Activated T-cell treated with anti-CD3 and anti-CD28 coated beads, Interleukin-2, amount 50 U/mL, for 4 hours (primary cell): ENCODE measurements at places on chromosomes 16 and 17. TPM values are rescaled to one million over a fixed set of nuclear protein-coding genes. Genes with fewer than 3 reads are reported as not detected.
A peak's percentile ranks its signal among the peaks of the same experiment; 100 is the strongest.

PTGES3L gene
- total RNA-seq: 0.30 TPM

- no peak for DNase-seq
These were observed 49.7 kb downstream of the TOX3 start for GRCh38 chr16:52497067-52497816.

GRCh38 chr16:31286421-31287032, 26.8 kb downstream of the ITGAM start:
- DNase-seq: no peak

DNA sequence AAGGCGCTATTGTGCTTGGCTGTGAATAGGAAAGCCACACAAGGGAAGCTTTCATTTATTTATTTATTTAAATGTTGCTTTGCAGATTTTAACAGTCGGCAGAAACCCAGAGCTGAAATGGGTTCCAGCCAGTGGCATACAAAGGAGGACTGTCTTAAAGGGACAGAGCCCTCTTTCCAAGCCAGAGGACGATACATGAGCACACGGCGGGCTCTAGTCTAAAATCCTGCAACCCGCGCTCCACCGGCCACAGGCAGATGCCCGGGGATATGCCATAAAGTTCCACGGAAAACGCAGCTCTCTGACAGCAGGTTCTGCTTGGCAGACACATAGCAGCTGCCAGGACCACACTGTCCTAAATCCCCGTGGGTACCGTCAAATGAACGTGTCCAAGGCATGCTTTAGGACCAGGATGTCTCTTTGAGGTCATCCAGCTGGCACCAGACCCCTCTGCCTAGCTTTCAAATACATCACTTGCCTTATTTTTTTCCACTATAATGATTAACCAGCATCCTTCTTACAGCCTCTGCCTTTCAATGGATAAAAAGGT, 64.6 kb downstream of the CYTH1 start:
- no peak for DNase-seq

GRCh38 chr17:57874434-57875289, 24.8 kb upstream of the MRPS23 start:
- DNase-seq: peak; percentile 22

- no peak for DNase-seq
These were observed 4.5 kb downstream of the LAT start for GRCh38 chr16:28989363-28989762.

GRCh38 chr17:19262650-19263631, 25.8 kb downstream of the EPN2 start:
- DNase-seq: no peak

CFAP119 gene
- 4.7 TPM for total RNA-seq

DNA sequence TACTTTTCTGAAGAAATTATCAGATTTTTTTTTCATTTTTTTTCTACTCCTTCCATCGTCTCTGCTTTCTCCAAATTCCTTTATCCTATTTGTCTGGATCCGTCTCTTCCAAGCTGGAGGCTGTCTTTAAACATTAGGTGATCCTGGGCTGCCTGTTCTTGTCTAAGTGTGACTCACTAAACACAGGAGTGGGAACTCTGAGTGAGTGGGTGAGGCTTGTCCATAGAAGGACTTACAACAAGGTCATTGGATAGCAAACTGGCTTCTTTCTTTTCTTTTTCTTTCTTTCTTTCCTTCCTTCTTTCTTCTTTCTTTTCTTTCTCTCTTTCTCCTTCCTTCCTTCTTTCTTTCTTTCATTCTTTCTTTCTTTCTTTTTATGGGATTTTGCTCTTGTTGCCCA, 18.2 kb downstream of the ALOX15 start:
- no peak for DNase-seq

KRT27 gene
- total RNA-seq: not detected

GRCh38 chr17:29131814-29132682, 48.1 kb downstream of the MYO18A start:
- DNase-seq: no peak

GRCh38 chr17:37278247-37278894, 97.4 kb upstream of the C17orf78 start:
- DNase-seq: no peak

DNA sequence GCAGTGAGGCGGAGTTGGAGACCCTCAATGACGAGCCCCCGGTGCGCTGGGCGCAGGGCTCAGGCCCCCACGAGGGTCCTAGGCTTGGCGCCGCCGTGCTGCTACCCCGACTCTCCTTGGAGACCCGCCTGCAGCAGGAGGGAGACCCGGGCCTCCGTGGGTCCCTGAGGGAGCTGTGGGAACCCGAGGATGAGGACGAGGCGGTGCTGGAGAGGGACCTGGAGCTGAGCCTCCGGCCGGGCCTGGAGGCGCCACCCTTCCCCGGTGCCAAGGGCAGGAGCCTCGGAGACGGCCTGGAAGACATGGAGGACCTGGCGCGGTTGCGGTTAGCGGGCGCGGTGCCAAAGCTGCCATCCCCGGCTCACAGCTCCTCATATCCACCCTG, 2.3 kb downstream of the MYO15B start:
- no peak for DNase-seq

KRT28 gene
- total RNA-seq: not detected

- DNase-seq: no peak
These were observed 30.9 kb downstream of the MRC2 start for GRCh38 chr17:62658136-62658920.

MEFV gene
- total RNA-seq: 0.14 TPM

DNA sequence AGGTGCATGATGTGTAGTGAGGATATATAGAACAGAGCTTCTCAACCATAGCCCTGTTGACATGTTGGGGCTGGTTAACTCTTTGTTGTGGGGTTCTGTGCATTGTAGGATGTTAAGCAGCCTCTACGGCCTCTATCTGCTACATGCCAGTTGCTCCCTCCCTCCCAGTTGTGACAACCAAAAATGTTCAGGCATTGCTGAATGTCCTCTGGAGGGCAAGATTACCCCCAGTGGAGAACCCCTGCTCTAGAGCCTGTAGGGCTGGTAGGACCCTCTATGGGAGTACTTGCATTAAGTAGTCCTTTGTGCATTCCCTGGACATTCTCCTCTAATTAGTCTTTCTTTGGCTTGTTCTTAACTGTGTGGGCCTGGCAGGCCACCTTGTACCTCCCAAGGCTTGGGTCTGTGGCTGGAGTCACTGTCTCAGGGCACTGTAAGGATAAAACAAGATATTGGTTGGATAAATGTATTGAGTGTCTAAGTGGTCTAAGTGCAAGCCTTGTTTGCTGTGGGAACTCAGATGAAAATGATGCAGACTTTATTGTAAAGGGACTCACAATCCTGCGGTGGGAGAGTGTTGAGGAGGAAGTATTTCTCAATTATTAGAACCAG, 19.8 kb upstream of the MYO1D start:
- no peak for DNase-seq

DNA sequence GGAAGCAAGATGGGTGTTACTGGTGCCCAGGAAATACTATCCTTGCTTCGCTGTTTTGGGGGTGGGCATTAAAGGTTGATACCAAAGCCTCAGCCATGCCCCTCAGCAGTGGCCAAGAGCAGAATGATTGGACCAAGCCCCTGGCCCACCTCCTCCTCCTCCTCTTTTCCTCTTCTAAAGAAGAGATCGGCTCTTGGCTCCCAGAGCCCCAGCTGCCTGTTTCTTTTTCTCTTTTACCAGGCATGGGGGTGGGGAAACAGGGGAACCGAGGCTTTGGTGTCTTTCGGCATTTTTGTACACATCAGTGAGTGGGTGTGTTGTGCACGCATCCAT, 5.8 kb downstream of the THRA start:
- no peak for DNase-seq

GLTPD2 gene
- total RNA-seq: not detected

DNA sequence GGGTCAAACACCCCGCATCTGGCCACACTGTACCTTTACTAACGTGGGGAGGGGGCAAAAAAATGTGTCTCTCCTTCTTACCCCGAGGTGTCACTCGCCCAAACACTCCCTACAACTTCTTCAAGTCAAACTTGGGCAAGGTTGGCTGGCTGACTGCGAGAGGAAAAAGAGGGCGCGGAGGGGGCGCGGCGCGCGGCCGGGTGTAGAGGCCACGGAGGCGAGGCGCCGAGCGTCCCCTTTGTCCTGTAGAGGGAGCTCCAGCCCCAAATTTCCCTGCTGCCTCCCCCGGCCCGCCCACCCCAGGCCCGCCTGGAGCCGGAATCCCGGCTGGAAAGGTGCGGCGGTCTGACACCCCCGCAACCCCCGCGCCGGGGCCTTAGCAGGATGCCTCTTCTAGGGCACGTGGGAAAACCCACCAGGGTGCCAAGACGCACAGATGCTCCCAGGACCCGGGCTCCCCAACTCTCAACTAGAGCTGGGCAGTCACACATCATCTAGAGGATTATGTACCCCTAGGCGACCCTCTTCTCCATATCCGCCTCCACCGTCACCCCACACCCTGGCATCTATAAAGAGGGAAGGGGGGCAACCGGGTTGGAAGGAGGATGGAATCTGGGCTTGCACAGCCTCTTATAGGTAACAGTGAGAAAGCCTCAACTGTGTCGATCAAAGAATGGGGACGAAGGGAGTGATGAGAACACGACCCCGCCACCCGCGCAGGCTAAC, 4.2 kb downstream of the IRX3 start:
- DNase-seq: no peak

LGALS9B gene
- not detected for total RNA-seq

GRCh38 chr17:28796062-28796461, 46.5 kb downstream of the FAM222B start:
- no peak for DNase-seq

GRCh38 chr17:45895969-45896785, 1.8 kb downstream of the MAPT start:
- DNase-seq: no peak

GRCh38 chr16:50065241-50065623, 538 bp upstream of the HEATR3 start:
- DNase-seq: no peak

DNA sequence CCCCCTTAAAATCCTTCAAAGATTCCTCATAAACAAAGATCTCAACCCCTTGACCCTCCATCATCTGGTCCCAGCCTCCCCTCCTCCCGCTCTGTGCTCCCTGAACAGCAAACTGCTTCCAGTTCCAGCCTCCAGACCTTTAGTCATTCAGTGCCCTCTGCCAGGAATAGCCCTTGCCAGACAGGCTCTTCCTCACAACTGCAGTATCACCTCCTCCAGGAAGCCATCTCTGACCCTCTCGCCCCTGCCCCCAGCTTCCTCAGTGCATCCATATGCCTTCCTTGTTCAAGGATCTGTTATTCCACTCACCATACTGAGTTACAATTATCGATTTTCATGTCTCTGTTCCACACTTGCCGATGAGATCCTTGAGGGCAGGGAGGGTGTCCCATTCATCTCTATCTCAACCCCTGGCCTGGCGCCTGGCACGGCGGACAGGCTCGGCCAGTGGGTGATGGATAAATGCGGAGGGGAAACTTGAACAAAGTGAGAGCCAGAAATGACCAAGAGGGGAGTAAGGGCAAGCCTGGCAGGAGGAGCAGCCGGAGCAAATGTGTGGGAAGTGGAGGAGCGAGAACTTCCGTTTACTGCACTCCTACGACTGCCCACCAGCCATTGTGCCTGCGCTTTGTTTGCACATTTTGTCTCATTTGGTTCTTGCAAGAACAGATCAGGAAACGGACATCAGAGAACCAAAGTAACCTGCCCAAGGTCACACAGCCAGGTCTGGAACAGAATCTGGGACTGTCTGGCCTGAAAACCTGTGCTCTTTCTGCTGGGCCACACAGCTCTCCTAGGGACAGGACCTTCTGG, 2.0 kb upstream of the NXPH3 start:
- no peak for DNase-seq

DNA sequence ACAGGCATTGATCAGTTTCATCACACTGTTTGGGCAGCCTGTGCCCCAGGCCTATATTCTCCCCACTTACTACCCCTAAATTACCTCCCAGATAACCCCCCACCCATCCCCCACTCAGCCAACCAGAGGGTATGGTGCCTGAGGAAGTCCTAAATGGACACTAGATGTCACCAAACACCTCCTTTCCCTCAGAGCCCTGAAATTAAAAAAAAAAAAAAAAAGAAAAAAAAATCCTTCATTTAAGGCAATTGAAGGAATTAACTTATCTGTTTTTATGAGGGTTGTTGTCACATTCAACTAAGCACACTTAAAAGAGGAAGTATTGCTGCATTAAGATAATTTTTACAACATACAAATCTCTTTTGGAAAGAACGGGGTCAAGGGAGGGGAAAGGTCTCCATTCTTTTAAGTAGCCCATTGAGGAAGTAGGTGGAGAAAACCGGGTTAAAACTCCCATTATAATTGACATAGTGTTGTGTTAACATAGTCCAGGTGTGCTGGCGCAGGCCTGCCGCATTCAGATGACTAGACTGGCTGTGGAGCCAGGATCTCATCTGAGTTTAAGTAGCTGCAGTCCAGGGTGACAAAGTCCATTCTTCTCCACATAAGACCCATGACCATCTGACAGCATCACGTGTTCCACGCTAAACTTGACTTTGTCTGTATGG, 46.3 kb downstream of the SNX11 start:
- DNase-seq: no peak

- no peak for DNase-seq
These were observed 32.5 kb downstream of the ABCC12 start for GRCh38 chr16:48123104-48123788.

- DNase-seq: no peak
These were observed 93.9 kb upstream of the CDH8 start for GRCh38 chr16:62130101-62130500.

NPIPA2 gene
- total RNA-seq: 1.4 TPM

DNA sequence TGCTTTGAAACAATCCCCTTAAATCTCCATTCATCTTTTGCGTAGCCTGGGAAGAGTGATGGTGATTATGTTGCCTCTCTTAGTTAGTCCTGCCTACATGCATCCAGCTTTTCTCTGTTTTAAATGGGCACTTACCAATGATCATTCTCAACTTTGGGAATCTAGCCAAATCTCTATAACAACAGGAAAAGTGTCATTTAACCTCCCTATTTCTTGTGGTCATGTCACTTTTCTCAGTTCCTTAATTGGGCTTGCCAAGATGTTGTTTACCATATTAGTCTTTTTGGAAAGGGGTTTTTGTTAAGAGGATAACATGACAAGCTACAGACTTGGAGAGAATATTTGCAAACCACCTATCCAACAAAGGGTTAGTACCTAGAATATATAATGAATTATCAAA, 15.6 kb upstream of the CLEC10A start:
- DNase-seq: no peak

- DNase-seq: no peak
These were observed 31.4 kb downstream of the COG1 start for GRCh38 chr17:73224237-73224636.

- DNase-seq: peak; percentile 33
These were observed 38.3 kb downstream of the ABCC12 start for GRCh38 chr16:48117217-48118105.

- no peak for DNase-seq
These were observed 8.6 kb downstream of the RFWD3 start for GRCh38 chr16:74657870-74658642.

GRCh38 chr17:72299100-72299499, 178.3 kb downstream of the SOX9 start:
- DNase-seq: no peak

- no peak for DNase-seq
These were observed 8.9 kb downstream of the C17orf78 start for GRCh38 chr17:37384560-37385149.

RHBDL3 gene
- 0.11 TPM for total RNA-seq

- DNase-seq: no peak
These were observed 12.7 kb downstream of the MSI2 start for GRCh38 chr17:57269052-57269451.

SMIM36 gene
- total RNA-seq: not detected
